ENCODE measurements at places on chromosomes 5 and 9.

DNA sequence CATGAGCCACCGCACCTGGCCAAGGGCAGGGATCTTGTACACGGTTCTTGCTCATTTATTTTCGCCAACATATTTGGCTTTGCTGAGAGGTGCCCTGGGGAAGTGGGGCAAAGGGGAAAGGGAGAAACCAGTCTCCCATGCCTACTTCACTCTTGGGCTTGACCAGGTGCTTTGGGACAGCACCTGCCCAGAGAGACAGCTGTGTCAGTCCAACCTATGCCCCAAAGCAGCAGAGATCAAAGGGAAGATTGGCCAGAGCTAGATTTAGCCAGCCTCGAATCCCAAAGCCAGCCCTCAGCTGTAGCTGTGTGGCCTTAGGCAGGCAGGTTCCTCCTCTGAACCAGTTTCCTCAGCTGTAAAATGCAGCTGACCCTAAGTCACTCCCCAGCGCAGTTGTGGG is 2.3 kb upstream of the PTGES start:
- no peak for DNase-seq

DNA sequence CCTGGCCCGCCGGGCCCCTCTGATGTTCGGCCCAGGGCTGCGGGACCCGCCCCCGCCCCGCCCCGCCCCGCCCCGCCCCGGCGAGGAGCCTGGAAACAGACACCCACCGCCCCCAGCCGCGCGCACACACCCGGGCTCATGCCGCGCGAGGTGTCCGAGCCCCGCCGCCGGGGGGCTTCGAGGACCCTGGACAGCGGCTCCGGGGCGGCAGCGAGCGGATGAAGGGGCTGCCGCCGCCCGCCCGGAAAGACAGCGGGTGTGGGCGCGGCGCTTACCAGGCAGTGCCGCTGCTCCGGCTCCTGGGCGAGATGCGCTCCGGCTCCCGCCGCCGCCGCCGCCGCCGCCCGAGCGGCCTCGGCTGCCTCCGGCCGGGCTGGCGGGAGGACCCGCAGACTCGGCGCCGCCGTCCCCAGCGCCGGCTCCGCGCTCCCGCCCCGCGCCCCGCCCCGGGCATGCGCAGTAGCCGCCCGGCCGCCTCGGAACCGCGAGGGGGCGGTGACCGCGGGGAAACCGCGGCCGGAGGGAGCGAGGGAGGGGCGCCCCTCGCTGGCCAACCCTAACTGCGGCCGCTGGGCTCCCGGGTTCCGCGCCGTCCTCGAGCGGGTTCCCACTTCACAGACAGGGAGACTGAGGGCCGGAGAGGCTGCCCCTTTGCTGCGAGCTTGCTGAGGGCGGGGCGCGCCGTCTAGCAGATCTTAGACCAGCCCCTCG is at the start of gene GPRIN1:
TSS of gene GPRIN1 (minus strand) at position 433 of the 711 bp plus-strand sequence. CDS start 10,322 bp downstream, outside the sequence.
- DNase-seq, result no peak

DNA sequence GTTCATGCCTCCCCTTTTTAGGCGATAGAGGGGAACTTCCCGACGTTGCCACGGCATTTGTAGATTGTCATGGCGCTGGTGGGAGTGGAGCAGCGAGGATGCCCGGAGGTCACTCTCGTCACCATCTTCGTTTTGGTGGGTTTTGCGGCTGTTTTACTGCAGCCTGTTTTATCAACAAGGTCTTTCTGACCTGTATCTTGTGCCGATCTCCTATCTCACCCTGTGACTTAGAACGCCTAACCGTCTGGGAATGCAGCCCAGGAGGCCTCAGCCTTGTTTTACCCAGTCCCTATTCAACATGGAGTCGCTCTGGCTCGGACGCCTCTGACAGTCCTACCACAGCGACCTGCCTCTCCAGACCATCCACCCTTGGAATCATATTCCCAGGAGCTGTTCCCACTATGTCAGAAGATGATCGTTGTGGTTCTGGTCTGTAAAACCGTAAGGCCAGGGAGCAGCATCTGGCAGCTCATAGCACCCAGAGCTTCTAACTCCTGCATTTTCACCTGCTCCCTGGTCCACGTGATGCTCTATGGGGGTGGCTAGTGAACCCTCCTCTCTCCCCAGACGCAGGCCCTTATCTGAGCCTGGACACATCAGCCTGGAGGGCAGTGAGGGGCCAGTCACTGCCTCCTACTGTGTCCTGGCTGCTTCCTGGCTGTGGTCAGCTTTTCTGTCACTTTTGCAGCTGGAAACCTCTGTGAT is 35.1 kb upstream of the CLK4 start:
- DNase-seq, result no peak

DNA sequence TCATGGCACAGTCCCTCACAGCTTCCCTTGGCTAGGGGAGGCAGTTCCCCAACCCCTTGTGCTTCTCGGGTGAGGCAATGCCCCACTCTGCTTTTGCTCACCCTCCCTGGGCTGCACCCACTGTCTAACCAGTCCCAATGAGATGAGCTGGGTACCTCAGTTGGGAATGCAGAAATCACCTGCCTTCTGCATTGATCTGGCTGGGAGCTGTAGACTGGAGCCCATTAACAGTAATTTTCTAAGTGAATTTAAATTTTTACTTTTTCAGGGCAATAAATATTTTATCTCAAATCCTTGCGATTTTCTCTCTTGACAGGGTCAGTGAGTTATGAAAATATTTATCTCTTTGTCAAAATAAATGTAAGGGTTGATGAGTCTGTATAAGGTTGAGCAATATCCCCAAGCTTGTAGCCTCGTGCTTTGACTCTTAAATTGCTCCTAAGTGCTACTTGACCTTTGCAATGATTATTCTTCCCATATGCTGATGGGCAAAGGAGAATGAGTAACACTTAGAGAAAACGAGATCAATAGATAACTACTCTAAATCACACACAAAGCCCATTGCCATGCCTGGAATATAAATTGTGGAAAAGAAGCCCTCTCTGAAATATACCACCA is 82.1 kb upstream of the MOCS2 start:
- no peak for DNase-seq

- DNase-seq, result no peak
Observed at GRCh38 chr5:136890431-136891148, 525.2 kb upstream of the TRPC7 start.

DNA sequence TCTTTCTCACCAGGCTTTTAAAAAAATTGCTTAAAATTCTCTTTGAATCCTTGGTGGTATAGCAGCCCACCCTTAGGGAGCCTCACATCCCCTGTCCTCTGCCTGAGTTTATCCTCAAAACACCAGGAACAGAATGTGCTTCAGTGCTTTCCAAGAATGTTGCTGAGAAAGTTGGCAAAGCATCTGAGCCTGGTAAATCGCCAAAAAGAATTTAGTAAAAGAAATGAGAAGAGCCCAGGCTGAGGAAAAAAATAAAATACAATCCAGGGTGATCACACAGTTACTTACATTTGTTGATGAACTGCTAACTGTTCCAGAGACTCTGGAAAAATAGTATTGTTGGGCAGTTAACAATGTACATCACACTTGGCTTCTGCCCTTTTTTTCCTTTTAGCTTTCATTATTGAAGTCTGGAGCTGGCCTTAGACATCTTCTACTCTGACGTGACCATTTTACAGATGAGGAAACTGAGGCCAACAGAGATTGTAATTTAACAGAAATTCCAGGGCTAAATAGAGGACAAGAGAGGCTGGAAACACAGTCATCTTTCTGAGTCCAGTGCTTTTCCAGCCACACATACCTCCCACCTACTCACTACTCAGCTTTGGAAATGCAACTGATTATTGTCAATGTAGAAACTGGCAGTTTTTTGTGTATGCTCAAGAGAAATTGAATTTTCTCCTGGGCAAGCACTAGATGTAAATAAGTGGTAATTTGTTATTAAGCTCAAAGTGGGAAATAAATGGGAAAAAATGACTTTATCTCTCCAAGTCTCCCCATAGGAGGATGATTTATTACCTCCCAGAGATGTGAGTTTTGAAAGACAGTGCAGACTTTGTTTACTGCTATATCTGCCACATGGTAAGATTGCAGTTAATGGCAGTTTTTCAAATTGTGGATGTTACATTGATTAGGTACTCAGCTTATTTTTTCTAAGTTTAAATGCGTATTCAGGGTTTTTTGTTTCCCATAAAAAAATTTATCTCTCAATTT is 86.7 kb upstream of the ALDH1A1 start:
- peak; percentile 71 for DNase-seq

- DNase-seq, result no peak
Observed at GRCh38 chr5:175582697-175583096, 75.2 kb upstream of the HRH2 start.

DNA sequence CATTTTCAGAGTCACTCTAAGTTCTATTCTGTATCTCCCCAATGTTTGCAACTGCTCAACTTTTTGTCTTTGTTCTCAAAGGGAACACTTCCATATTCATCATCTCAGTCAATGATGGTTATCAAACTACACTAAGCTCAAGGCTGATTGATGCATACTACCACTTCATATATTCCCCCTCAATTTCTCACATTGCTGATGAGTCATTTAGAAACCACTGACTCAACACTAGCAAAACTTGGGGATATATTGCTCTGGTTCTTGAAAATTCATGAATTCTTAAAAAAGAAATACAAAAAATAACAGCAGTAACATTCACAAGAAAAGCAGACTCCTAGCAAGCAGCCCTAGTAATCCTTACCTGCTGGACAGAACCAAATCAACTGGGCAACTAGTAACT is 52.2 kb downstream of the ABHD17B start:
- peak; percentile 6 for DNase-seq

- DNase-seq, result no peak
Observed at GRCh38 chr5:1312206-1312605, 17.3 kb upstream of the TERT start.

GRCh38 chr9:17839776-17840175 is 260.9 kb downstream of the SH3GL2 start:
- no peak for DNase-seq

GRCh38 chr5:123803359-123803758 is 291.4 kb downstream of the CSNK1G3 start:
- DNase-seq, result no peak

- DNase-seq, result no peak
Observed at GRCh38 chr5:8399471-8399870, 530.5 kb downstream of the MTRR start.

DNA sequence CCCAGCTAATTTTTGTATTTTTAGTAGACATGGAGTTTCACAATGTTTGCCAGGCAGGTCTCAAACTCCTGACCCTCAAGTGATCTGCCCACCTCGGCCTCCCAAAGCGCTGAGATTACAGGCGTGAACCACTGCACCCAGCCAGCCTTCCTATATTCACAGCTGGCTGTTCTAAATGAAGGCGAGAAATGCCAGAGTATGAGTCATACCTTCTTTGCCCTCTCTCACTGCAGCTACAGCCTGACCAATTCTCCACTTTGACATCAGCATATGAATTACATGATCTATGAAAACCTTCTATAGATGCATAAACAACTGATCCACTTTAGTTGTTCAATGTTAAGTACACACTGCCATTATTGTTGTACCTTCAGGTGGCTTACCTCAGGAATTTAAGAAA is 14.5 kb downstream of the APTX start:
- no peak for DNase-seq

All from skeletal muscle cell (primary cell).